ENCODE measurements at places on chromosomes 5 and 9.

DNA sequence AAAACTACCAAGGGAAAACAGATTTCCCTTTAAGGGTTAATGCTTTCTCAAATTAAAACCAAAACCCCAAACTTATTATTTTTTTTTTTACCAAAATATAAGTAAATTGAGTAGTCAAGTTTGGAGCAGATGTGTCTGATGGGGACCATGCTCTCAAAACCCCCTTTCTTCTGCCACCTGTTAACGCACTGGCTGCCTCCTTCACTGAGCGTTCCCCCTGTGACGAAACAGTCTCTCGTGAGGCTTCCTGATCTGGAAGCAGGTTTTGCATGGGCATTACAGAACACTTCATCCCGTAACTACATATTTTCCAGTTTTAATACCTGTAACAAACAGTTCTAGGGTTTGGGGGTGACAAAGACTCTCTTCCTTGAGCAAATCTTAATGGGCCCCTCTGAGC lies 59.4 kb downstream of the ANKH start:
- no peak for DNase-seq

DNA sequence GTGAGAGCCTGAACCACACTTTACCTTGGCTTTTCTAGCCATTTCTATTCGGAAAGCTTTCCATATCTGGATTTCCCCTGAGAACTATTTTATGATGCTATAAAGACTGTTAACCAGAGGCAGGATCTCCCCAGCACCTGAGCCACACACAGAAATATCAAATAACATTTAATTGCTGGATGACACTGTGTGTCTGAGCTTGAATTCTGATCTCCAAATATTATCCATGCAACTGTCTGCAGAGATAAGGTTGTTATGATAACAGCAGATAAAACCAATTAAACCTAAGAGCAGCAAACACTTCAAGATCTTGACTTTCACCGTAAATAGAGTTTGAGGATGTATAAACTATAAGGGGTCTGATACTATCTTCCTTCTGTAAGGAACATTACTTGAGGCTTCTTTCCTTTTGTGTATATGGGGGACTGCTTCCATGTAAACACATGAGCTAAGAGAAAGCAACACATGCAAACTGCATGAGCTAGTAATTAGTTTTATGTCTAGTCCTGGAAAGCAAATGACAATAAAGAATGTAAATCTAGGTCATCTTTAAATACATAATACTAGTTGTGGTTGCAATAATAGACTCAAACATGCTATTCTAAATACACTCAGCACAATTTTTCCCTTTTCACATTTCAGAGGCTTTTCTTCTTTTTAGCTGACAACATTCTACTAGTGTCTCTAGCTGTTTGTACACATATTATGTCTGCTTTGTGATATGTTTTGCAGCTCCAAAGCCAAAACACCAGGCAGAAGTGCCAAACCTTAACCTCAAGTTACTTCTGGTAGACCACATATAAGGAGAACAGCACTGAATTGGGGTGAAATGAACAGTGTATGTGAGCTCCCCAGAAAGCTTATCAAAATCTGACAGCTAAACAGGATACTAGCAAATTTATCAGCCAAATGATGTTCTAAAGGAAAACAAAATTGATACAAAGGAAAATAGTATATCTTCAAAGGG lies 136.5 kb downstream of the EFNA5 start:
- DNase-seq: no peak

- no peak for DNase-seq
These were observed 186.7 kb downstream of the MSX2 start for GRCh38 chr5:174911118-174911517.

- DNase-seq: no peak
These were observed 61.6 kb downstream of the NIPBL start for GRCh38 chr5:36938129-36938528.

GRCh38 chr9:129476821-129477611 lies 143.9 kb downstream of the C9orf50 start:
- no peak for DNase-seq

Data from ACHN (cell line).